ENCODE measurements at places on chromosomes 6 and 20.

DNA sequence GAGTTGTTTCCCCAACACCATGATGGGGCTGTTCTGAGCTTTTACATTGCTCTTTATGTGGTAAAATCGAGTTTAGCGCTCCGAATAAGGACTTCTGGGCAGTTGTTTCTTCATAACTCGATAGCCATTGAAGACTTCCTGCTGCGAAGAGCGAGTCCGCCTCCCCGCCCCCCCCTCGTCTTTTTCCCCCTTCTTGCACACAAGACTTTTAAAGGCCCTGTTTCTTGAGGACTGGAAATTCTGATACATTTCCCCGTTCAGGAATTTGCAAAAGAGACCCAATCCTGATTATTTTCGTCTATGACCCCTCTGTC is 1.5 kb upstream of the CITED2 start:
- DNase-seq: no peak

- no peak for DNase-seq
Observed at GRCh38 chr20:41615676-41616075, 2.5 kb downstream of the CHD6 start.

- DNase-seq: no peak
Observed at GRCh38 chr20:62088258-62089127, 22.8 kb upstream of the TAF4 start.

DNA sequence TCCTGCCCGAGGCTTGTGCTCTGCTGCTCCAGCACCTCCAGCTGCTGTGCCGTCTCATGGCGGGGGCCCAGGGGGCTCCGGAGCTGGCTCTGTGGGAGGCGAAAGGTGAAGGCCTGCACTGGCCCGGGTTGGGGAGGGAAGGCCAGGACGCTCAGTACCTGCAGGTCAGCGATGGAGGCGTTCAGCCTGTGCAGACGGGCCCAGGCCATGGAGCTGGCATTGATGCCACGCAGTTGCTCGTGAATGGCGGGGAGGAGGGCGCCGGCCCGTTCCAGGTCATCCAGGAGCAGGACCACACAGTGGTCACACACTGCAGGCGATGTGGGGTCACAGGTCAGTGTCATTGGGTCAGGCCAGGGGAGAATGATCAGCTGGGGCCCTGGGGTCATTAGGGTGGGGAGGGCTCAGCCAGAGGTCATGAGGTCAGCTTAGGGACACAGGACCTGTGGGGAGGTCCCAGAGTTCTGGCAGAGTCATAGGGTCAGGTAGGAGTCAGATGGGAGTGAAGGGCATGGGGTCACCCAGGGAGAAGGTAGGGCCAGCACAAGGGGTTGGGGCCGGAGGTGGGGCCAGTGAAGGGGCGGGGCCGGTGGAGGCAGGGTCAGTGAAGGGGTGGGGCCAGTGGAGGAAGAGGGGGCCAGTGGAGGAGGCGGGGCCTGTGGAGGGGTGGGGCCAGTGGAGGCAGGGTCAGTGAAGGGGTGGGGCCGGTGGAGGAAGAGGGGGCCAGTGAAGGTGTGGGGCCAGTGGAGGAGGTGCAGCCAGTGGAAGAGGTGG is 18.0 kb downstream of the ADRM1 start:
- DNase-seq: no peak

GRCh38 chr20:25865715-25866656 is 169.3 kb upstream of the ZNF337 start:
- DNase-seq: peak; percentile 55

DNA sequence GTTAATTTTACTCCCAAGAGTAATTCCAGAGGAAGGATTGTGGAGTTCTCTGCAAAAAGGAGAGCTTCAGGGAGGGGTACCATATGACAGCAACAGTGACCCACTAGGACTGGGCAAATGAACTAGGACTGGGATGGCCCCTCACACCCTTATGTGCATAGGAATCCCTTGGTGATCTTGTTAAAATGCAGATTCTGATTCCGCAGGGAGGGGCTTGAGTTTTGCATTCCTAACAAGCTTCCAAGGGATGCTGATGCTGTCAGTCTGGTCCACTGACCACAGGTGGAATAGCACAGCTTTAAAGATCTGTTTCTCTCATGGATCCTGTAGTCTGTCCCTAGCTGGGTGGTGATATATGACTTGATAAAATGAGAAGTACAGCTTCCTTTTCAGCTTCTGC is 6.3 kb upstream of the FOXA2 start:
- no peak for DNase-seq

DNA sequence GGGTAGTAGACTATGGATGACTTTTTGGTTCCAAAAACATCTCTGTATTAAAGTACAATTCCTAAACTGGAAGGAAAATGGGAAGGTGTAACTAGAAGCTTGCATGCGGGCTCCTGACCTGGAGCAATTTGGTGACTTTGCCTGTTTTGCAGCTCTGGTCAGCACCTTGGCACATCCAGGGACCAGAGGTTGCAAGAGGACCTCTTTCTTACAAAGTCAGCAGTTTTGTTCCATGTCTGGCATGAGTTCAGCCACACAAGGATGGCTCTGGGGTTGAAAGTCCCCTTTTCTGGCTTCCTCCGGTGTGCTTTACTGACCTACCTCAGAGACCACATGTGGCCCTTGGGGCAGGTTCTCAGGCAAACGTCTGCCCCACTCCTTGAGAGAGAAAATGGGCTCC is 22.7 kb upstream of the CD93 start:
- no peak for DNase-seq

GRCh38 chr6:104256646-104257045 is 603.1 kb downstream of the HACE1 start:
- no peak for DNase-seq

DNA sequence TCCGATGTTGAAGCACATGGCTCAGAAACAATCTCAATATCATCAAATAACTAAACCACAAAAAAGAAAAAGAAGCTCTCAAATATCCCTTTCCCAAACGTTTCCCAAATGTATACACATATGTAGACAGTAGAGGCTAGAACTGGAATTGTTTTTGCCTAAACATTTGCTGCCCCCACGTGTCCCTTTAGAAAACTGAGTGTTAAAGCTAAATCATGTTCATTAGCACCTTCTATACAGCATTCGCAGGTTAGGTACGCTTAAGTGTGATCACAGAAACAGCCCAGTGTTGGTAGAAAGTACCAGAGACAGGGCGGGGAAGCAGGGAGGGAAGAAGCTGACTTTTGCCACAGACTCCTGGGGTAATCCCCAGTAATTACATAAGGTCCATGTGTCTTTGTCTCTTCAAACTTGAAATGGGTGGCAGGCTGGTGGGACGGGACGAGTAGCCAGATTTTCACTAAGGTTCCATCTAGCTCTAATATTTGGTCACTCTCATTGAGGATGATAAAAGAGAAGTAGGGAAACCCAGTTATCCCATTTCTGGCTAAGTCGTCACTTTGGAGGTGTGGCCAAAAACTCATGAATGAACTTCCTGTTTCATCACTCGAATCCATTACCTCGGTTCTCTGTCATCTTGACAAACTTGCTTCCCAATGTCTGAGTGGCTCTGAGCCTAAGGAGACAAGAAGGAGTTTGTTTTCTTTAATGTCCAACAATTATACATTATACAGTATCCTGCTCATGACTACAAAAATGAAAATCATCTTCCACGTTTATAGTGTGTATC is 15.0 kb upstream of the TFAP2A start:
- no peak for DNase-seq

DNA sequence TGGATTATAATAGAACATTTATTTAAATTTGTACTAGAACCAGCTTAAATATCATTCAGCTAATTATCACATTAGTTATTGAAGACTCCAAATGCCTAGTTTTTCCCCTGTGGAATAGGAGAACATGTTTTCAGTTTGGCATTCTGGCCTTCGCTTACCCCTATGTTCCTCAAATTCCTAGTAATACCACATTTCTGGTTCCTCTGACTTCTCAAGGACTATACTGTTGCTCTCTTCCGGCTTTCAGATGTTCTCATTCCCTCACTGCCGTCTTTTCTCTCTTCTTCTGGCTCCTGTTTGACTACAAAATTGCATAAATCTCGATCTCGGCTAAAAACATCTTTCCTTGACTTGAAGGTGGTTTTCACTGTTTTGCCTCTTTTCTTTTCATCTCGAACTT is 71.8 kb upstream of the KHDRBS2 start:
- no peak for DNase-seq

- DNase-seq: peak; percentile 14
Observed at GRCh38 chr6:32107406-32107805, 1.7 kb downstream of the TNXB start.

- DNase-seq: no peak
Observed at GRCh38 chr6:40631744-40632143, 44.6 kb upstream of the LRFN2 start.

DNA sequence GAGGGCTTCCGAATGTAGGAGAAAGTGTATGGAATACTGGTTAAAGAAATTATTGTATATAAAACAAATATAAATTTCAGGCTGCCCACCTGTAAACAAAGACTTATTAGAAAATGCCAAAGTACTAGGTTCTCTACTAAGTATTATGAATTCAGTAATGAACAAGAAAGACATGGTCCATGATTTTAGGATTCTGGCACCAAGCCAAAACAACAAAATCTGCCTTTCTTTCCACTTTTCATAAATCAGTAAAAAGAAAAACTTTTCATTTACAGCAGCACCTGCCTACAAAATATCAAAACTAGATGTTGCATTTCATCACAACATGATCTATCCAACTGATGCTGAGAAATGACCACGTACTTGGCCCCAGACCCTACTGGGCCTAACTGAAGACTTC is 14.5 kb upstream of the SNRPB start:
- no peak for DNase-seq

GRCh38 chr6:11701573-11701972 is 77.0 kb downstream of the ADTRP start:
- DNase-seq: no peak

DNA sequence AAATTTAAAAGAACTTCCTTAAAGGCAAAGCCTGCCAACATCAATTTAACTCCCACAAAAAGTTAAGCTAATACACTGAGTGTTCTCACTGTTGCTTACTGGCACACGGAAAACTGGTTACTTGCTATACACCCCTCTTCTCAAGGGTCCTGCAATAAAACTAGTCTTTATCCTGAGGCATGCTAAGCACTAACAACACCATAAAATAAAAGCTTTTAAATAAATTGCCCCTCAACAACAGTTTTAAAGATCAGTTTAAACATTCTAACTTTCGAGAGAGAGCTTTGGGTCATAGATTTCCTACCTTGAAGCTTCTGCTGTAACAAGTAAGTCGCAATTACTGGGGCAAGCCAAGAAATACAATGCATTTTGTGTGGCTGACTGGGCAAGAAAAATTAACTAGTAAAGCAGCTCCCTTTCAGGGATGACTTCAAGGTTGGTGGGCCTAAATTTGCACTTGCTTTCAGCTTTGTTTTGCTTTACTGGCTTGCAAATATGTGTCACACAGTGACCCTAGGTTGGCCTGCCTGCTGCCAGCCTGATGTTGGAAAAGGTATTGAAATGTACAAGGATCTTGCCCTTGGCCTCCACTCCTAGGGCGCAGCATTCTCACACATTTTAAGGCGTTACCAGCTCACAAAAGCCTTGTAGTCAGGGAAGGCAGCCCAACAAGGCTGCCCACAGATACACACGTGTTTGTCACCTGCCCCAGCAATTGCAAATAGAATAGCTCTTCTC is 4.0 kb upstream of the HEY2 start:
- no peak for DNase-seq

GRCh38 chr20:549722-550496 is 6.3 kb upstream of the CSNK2A1 start:
- no peak for DNase-seq

GRCh38 chr6:132130626-132131298 is 179.6 kb upstream of the CCN2 start:
- peak; percentile 37 for DNase-seq

DNA sequence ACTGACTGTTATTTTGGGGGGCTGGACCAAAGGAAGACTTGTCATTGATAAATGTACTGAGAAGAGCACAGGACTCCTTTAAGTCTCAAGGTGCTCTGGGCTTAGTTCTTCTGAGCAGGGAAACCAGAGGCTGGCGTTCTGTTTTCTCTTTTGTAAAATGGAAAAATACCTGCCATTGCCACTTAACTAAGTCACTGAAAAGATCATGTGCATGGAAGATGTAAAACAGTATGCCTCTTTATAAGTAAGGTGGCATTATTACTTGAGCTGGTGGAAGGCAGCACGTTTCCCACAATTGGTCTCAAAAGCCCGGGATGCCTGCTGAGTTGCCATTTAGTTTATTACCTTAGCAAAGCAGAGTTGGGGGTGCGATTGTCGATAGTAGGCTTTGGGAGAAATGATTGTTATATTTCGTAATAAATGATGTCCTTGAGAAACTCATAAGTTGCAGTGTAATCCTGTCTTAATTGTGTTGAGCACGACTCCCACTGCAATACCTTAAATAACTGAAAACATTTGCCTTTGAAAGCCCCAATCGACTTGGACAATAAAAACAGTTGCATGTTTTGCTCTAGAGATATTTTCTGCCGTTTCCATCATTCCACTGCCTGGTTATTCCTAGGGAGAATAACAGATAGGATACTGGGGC is 3.6 kb downstream of the JARID2 start:
- DNase-seq: no peak

DNA sequence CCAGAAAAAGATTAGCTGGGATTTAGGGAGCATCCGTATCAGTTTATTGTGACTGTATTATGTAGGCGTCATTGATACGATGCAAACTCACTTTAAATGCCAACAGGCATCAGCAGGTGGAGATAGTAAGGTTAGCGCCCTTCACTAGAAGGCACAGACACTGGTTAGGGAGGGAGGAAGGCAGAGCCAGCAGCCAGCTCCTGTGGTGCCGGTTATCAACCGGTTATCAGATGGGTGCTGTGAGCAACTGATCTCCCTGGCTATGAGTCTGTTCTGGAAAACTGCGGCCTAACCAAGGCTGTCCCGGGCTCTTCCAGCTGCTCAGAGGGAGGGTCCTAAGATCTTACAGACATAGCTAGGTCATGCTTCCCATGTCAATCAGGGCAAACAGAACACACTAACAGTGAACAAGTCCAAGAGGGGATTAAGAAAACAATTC is 47.5 kb upstream of the CD93 start:
- no peak for DNase-seq

DNA sequence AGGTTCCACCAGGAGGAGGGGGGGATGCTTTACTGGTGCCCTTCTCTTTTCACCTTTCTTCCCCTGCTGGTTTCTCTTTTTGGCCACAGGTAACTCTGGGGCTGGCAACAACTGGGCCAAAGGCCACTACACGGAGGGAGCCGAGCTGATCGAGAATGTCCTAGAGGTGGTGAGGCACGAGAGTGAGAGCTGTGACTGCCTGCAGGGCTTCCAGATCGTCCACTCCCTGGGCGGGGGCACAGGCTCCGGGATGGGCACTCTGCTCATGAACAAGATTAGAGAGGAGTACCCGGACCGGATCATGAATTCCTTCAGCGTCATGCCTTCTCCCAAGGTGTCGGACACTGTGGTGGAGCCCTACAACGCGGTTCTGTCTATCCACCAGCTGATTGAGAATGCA is 4.4 kb downstream of the TUBB1 start:
- DNase-seq: no peak

Measured in NCI-H446 treated with DMSO at 0.1 percent for 48 hours (cell line).